Muscle of back (tissue), 13 donors: ENCODE measurements at places on chromosomes 12 and 14.
A peak's percentile ranks its signal among the peaks of the same experiment; 100 is the strongest.

GRCh38 chr12:127043731-127044130 lies 1223.2 kb upstream of the TMEM132C start:
- DNase-seq, result no peak

- peak; percentile 37 for DNase-seq
These were observed 67.1 kb upstream of the SLC38A4 start for GRCh38 chr12:46892887-46893286.

- DNase-seq, result no peak
These were observed 13.4 kb upstream of the PGF start for GRCh38 chr14:74968811-74969210.

GRCh38 chr14:21978184-21978998 lies 304.8 kb upstream of the OR4E1 start:
- DNase-seq, result no peak

DNA sequence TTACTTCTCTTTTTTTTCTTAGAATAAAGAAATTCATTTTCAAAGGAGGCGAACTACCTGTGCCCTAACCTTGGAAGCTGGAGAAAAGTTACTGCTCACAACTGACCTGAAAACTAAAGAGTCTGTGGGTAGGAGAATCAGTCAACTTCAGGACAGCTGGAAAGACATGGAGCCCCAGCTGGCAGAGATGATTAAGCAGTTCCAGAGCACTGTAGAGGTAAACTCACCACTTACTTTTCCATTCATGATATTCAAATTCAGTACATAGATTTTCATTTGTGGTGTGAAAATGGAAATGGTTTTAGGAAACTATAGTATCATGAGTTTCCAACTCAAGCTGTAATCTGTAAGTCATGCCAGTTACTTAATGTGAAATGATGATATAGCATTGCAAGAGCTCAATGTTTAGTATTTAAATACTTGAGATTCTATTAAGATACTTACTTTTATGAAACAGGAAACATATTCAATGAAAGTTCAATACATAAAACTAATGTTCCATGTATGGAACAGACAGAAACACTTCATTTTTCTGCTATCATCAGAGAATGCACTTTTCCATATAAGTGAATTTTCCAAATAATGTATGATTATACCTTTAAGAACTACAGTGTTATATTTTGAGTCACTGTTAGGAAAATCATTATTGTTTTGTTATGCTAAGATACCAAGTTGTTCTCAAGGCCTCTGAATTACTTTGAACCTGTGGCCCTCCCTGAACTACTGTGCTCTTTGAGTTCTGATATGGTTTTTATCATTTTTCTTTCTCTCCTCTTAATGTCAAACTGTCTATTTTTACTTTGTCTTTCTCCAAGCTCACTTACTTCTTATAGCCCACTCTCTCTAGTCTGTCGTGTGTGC lies 119.0 kb downstream of the ESR2 start:
- no peak for DNase-seq

- no peak for DNase-seq
These were observed 27.4 kb upstream of the DDHD1 start for GRCh38 chr14:53180272-53181221.

GRCh38 chr12:1575408-1576401 lies 18.7 kb downstream of the FBXL14 start:
- DNase-seq, result peak; percentile 68

- no peak for DNase-seq
These were observed 115.7 kb downstream of the DIO2 start for GRCh38 chr14:80095623-80096022.

DNA sequence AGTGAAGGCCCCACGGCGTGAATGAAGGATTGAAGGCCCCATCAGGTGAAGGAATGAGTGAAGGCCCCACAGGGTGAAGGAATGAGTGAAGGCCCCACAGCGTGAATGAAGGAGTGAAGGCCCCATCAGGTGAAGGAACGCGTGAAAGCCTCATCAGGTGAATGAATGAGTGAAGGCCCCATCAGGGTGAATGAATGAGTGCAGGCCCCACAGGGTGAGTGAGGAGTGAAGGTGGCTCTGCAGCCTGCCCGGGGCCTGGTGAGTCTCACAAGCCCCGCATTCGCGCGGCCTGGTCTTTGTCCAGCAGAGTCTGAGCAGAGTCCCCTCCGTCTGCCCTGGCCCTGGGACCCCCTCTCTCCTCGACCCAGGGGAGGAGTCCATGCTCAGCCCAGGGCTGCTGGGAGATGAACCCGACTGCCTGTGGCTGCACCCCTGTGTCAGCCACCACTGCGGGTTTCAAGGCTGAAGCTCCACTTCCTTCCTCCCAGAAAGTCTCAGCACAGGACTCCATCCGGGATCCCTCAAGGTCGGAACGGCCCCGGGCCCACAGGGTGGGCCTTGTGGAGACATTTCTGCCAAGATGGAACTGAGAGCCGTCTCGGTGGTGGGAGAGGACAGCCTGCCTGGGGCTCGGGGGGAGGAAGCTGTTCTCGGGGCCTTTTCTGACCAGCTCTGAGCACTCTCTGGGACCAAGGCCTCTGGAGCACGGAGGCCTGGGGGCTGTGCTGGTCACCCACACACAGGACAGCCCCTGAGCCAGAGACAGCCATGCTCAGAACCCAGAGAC lies 37.4 kb upstream of the TMEM179 start:
- DNase-seq, result no peak

DNA sequence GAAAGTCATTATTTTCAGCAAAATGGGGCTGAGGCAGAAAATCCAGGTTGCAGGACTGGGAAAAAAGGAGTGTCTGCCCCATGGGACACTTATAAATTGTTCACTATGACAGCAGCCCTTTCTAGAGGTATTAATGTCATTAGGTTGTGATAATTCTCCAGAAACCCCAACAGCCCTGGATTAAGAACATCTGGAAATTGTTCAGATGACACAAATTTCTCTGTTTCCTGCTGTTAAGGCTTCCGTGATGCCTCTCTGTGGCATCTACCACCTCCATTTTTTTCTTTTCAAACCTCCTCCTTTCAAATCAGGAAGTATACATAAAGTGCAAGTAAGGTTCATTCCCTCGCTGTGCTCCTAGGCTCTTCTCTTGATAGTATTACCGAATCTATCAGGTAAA lies 25.6 kb downstream of the EGLN3 start:
- DNase-seq, result no peak

DNA sequence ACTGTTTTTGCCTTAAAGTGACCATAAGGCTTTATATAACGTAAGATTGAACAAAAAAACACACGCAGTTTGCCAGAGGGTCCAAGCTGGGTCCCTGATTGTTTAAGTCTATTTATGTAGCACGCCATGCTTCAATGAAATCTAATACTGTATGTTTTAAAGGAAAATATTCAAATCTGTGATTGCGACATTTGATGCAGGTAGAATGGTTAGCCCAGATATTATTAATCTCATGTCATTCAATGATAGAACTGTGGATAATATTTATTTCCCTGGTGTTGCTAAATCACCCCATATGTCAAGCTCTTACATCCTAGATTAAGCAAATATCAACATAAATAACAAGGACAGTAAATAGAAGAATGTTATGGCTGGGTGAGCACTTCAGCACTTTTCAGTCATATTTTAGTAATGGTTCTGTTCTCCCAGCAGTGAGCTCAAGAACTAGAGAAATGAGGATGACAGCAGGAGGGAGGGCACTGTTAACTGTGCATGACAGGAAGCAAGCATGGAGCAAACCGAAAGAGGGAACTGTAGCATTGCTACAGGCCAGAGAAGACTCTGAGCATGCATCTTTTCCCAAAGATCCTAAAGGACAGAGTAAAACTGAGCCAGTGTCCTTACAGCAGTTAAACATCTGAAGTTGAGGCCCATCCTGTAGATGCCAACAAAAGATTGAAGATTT lies 465.7 kb upstream of the MGAT4C start:
- no peak for DNase-seq

DNA sequence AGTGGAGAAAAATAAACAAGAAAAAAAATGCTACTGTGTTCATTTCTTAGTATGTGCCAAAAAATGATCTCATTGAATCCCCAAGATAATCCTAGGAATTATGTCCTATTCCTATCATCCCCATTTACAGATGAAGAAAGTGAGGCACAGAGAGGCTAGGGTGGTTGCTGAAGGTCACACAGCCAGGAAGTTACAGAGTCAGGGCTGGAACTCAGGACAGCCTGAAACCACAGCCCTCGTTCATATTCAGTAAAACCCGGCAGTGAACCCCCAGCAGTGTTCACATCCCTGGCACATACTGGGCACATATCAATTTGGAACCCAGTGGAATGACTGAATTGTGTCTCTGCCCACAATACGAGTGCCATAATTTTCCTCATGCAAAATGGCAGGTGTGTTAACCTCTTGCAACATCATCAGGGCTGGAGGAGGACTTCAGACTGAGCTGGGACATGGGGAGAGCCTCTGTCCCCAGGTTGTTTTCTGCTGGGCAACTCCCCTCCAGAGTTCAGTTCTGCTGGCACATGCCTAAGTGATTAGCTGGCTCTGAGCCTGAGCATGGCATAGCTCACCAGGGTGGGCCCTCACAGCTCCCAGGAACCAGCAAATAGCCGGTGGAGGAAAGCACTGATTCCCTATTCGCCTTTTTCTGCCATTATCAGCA lies 2.0 kb upstream of the PPP1CC start:
- peak; percentile 25 for DNase-seq

GRCh38 chr12:18586581-18586980 lies 151.2 kb downstream of the PLCZ1 start:
- no peak for DNase-seq

DNA sequence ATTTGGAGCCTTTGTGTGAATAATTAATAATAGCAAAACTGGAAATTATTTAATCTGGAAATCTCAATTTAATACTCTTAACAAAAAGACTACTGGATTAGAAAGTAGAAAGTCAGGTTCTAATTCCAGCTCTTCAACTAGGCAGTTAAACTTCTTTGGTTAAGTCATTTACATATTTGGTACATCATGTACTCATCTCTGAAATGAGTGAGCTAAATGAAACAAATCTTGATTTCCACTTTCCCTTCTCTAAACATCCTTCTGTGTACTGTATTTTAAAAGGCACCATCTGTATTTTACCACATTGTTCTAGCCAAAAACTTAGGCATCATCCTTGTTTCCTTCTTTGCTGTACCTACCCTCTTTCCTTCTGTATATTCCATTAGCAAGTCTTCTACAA lies 26.9 kb downstream of the CRADD start:
- DNase-seq, result no peak

GRCh38 chr14:80714474-80714873 lies 227.1 kb downstream of the CEP128 start:
- no peak for DNase-seq

GRCh38 chr12:47818467-47819137 lies 1.1 kb downstream of the HDAC7 start:
- DNase-seq, result no peak
